ENCODE measurements at places on chromosomes 1 and 21.
A peak's percentile ranks its signal among the peaks of the same experiment; 100 is the strongest.

DNA sequence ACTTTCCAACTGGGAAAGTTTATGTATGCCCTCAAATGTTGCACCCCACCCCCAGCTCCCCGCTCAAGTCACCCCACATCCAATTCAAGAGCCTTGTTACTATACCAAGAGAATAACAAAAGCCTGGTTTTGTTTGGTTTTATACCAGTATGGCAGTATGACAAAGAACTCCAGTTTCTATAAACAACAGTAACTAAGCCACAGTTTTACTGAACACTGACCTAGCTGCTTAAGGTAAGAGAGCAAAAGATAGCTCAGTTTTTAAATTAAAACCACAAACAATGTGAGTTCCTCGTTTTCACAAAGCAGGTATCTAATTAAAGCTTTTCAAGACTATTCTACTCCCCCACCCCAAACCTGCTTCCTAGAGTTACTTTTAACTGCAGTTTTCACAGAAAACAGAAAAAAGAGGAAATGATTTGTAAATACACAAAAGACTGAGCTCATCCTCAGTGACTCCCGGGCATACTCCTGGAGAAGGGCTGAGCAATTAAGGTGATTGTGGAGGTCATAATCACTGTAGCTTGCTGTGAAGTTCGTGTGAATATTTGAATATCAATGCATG is 59.3 kb upstream of the LHX8 start:
- DNase-seq = no peak

DNA sequence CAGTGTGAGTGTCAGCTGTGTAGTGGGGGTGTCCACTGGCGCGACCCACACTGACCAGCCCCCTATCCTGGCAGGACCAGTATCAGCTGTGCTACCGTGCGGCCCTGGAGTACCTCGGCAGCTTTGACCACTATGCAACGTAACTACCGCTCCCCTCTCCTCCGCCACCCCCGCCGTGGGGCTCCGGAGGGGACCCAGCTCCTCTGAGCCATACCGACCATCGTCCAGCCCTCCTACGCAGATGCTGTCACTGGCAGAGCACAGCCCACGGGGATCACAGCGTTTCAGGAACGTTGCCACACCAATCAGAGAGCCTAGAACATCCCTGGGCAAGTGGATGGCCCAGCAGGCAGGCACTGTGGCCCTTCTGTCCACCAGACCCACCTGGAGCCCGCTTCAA is 28.1 kb upstream of the KDM4A start:
- no peak for DNase-seq

DNA sequence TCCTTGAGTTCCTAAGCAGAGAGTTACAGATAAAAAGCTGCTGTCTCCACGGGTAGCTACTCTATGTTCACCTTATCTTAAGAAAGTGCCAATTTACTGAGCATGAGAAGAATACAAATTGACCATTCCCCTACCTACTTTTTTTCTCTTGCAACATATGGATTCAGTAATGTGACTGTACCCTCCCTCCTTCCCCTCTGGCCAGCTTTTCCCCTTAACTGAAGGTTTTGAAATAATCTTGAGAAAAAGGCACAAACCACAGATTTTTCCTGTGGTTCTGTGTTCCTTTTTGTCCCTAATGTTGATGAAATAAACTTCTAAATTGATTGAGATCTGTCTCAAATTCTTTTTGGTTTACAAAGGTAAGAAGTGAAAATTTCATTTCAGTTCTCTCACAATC is 2.6 kb upstream of the CD2 start:
- DNase-seq = no peak

GRCh38 chr21:42666023-42666747 is 12.8 kb downstream of the PDE9A start:
- DNase-seq = peak; percentile 49

- no peak for DNase-seq
These were observed 18.5 kb upstream of the OR10J5 start for GRCh38 chr1:159554261-159554660.

DNA sequence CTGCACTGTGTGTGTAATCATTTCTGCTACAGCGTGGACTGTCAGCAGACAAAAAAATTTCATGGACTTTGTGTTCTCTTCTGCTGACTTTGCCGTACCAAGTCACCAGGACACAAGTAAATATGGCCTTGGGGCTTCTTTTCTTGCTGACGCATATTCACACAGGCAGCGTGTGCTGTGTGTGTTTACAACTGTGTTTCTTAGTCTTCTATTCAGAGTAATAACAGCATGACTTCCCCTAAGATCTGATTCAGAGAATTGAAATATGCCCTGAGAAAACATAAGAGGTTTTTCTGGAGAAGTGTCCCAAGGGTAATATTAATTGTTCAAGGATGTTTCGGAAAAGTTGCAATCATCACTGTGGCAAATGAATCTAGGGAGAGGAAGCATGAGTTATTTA is 47.1 kb upstream of the DYNLT5 start:
- DNase-seq = no peak

DNA sequence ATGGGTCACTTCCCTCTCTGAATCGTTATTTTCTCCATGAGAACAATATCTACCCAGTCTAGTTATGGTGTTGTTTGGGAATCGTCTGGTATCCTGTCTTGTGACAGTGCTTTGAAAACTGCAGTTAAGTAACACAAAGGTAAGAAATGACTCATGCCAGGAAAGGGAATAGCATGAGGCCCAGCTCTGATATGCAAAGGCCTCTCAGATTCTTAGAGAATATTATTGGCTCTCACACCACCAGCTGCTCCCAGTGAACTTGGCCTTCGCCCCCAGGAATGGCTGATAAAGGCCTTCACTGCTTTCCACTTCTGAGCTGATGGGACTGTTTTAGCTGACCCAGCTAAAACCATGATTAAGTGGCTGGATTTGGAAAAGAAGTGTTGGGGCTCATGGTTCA is 27.1 kb downstream of the NEK2 start:
- no peak for DNase-seq

DNA sequence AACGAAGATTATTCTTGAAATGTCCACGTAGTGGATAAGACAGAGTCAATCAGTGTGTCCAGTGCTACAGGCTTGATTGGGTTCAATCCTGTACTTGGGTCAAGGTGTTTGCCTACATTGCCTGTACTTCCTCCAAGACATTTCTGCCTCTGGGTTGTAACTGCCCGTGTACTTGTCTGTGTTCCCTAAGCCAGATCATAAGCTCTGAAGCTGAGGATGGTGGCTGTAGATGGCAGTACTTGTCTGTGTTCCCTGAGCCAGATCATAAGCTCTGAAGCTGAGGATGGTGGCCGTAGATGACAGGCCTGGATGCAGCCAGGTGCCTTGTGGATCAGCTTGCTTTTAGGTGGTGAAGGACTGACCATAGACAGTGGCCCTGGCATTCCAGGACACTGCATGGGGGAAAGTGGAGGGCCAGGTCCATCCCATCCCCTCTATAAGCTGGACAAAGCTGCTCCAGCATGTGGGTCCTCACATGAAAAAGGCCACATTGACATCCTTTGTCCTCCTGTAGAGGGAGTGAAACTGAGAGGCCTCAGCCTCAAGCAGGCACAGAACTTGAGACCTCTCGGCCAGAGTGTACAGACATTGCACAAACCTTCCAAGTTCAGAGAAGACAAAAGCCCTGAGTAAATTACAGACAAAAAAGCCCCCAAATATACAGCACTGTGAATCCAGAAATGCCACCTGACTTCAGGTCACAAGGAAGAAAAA is 2.0 kb upstream of the SRM start:
- no peak for DNase-seq

GRCh38 chr1:170669586-170670530 is 5.9 kb downstream of the PRRX1 start:
- no peak for DNase-seq

- no peak for DNase-seq
These were observed 66.0 kb downstream of the GNG12 start for GRCh38 chr1:67767103-67767782.

GRCh38 chr1:98559291-98559690 is 102.2 kb upstream of the SNX7 start:
- DNase-seq = no peak

DNA sequence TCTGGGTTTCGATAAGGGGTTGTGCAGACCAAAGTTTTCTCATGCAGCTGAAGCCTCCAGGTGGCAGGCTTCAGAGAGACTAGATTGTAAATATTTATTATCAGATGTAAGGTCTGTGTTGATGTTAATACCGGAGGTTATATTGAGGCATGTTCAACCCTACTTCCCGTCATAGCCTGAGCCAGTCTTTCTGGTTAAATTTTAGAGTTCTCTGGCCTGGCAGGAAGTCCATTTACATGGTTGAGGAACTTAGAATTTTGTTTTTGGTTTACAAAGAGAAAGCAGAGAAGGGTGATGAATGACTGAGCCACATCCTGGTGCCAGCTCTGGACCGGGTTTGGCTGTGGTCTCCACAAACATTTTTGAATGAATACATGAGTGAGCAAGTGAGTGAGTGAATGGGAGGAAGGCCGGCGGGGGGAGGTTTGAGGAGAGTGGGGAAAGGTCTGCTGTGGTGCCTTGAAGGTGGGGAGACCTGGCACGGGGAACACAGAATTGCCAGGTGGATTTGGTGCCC is 218.5 kb downstream of the DISC1 start:
- no peak for DNase-seq

DNA sequence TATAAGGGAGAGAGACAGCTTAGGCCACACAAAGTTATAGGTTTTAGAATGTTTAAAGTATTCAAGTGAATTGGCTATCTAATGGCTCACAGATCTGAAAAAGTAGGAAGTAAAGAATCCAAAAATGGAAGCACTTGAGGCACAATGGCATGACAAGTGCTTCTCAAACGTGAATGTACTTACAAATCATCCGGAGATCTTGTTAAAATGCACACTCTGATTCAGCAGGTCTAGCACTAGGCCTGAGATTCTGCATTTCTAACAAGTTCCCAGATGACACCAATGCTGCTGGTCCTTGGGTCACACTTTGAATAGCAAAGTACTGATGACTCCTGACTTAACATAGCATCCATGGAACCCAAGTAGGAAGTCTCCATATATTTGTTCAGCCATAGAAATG is 20.9 kb upstream of the AGL start:
- DNase-seq = no peak

GRCh38 chr1:26012864-26013263 is 8.7 kb upstream of the EXTL1 start:
- DNase-seq = no peak

- peak; percentile 55 for DNase-seq
These were observed 18.8 kb downstream of the ADGRB2 start for GRCh38 chr1:31745096-31745945.

- DNase-seq = no peak
These were observed 859 bp downstream of the NFASC start for GRCh38 chr1:204871405-204872037.

GRCh38 chr1:3531928-3532327 is 77.5 kb downstream of the ARHGEF16 start:
- peak; percentile 23 for DNase-seq

- DNase-seq = no peak
These were observed 234.1 kb downstream of the ADGRL2 start for GRCh38 chr1:82034812-82035211.

- no peak for DNase-seq
These were observed 177.3 kb upstream of the LYPLAL1 start for GRCh38 chr1:218996362-218996761.

DNA sequence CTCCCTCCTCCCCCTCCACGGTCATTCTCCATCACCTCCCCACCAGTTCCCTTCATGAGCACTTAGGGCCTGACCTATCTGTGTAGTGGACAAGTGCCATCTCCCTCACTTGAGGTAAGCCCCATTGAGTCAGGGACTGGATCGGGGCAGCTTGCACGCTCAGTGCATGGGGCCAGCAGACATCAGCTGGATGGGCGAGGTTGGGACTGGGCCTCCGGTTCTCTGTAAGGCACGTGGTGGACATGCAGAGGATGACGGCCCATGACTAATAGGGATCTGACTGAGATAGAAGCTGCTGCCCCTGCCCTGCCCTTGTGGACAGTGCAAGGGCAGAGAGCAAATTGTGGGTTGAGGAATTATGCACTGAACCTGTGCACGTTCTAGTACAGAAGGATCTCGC is 120.4 kb upstream of the C1orf174 start:
- no peak for DNase-seq

DNA sequence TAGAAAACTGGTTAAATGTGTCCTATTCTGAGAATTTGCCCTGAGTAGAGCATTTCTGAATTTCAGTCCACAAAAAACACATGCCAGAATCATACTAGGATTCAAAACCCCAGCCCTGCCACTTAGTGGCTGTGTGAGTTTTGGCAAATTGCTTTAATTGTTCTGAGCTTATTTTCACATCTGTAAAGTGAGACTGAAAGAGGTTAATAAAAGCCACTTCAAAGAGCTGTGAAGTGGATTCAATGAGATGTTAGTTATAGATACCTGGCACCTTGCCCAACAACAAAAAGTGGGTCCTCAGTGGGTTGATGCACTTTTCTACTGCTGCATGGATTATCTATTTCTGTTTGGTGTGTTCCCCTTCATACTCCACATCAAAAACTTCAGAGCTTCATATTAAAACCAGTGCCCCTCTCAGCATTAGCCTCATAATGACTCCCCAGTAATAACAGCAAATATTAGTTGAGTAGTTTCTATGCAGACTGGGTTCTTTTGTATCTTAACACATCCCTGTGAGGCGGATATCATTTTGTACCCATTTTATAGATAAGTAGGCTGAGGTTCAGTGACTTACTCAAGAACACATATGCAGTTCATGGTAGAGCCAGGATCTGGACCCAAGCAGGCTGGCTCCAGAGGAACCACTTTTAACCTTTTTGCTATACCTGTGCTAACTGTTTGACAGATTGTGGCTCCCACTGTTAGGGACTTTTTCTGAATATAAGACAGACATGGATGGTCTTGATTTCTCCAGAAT is 14.2 kb upstream of the ADORA3 start:
- no peak for DNase-seq

DNA sequence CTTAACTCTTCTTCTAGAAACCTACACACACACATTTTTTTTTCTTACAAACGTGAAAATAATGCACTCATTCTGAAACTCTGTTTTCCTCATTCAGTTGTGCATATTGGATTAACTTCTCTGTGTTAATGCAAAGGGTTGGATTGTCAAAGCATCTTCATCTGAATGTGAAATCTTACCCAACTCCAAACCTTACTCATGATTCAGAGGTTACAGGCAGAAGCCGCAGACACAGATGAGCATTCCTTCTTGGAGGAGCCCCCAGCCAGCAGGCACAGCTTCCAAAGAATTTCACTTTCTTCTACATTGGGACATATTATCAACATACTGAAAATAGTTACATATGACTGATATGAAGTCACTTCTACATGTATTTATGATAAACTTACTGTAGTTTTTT is 15.7 kb downstream of the PATJ start:
- DNase-seq = no peak

DNA sequence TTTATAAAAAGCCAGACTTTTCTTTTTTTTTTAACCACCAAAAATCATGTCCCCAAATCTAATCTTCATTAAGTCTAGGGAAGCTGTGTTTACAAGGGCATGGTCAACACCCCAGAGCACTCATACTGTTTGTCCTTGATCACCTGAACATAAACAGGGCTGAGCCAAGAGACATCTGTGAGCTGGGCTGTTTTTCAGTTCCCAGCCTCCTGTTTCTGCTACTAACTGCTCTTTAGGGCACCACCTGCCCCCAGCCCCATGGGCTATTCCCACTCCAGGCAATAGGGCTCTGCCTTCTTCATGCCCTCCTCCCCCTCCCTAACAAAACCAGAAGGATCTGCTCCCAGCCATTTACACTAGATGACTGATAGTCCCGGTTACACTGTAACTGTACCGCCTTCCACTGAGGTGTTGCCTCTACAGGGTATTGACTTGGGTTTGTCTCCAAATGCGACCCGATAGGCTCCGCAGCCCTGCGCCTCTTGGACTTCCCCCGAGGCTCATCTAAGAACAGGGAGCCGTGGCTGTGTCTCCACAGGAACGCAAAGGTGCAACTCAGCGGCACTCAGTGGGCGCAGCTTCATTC is 11.7 kb upstream of the SLC26A9 start:
- DNase-seq = no peak

- no peak for DNase-seq
These were observed 56.0 kb upstream of the RAP1A start for GRCh38 chr1:111563619-111564018.

Data from activated T-cell treated with anti-CD3 and anti-CD28 coated beads, Interleukin-2, amount 50 U/mL, for 1 hour (primary cell).